Chondrocyte (in vitro differentiated cells): ENCODE measurements at places on chromosomes 7 and 10.
A peak's percentile ranks its signal among the peaks of the same experiment; 100 is the strongest.

DNA sequence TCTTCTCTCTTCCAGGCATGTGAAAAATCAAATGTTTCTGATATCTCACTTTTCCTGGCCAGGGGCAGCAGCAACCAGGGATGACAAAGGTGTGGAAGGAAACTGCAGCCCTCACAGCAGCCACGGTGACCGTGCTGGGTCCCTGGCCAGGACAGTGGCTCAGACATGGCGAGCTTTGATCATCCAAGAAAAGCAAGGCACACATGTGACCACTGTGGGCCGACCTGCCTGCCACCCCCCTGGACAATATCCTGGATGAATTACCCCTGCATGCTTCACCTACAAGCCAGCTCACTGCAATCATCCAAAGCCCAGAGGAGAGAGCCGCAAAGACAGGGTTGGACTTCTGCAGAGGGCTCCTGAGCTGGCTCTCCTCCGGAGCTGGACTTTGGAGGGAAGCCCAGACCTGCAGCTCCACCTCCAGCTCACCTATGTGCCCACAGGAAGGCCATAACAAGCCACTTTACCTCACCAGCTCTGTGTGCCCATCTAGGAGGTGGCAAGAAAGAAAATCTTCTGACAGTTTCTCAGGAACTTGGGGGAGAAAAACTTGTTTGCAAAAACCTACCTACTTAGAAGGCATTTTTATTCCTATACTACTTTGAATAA, 2.7 kb downstream of the CHST15 start:
- DNase-seq = no peak

- no peak for DNase-seq
These were observed 34.2 kb upstream of the LAMB1 start for GRCh38 chr7:108037140-108037539.

GRCh38 chr7:144459635-144460034, 56.1 kb upstream of the NOBOX start:
- DNase-seq = no peak

GRCh38 chr10:42958142-42958868, 118.6 kb upstream of the RET start:
- DNase-seq = peak; percentile 20

- no peak for DNase-seq
These were observed 350.3 kb downstream of the GPAM start for GRCh38 chr10:111833251-111833650.

DNA sequence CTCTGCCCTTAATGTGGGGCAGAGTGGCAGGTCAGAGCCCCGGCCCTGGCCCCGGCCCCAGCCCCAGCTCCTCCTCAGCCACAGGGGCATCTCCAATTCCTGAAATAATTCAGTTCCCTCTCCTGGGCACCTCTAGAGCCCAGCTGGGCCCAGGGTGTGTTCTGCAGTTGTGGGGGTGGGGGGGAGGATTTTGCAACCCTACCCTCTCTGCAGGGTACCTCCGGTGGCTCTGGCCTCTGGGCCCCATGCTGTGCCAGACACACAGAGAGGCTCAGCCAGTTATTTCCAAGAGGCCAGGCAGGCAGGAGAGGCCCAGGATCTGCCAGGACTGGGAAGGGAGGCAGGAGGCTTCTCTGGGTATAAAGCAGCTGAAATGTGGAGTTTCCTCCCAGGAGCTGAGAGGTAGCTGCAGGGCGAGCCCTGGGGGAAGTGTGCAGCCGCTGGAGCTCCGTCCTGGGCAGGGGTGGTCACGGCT, 47.9 kb downstream of the PWWP2B start:
- no peak for DNase-seq

- DNase-seq = no peak
These were observed 76.9 kb downstream of the PRKCQ start for GRCh38 chr10:6503171-6503570.

DNA sequence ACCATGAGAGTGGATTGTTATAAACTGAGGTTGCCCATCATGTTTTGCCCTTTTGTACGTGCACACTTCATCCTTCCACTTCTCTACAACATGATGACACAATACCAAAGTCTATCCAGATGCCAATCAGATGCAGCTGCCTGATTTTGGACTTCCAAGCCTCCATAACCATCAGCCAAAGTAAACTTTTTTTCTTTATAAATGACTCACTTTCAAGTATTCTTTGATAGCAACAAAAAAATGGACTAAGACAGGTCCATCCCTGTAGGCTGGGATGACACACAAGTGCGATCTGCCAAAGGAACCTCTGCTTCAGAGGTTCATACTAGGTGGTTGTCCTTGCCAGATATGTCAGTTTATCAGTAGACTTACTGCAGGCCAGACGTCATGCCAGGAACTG, 320.2 kb upstream of the FZD1 start:
- DNase-seq = no peak

DNA sequence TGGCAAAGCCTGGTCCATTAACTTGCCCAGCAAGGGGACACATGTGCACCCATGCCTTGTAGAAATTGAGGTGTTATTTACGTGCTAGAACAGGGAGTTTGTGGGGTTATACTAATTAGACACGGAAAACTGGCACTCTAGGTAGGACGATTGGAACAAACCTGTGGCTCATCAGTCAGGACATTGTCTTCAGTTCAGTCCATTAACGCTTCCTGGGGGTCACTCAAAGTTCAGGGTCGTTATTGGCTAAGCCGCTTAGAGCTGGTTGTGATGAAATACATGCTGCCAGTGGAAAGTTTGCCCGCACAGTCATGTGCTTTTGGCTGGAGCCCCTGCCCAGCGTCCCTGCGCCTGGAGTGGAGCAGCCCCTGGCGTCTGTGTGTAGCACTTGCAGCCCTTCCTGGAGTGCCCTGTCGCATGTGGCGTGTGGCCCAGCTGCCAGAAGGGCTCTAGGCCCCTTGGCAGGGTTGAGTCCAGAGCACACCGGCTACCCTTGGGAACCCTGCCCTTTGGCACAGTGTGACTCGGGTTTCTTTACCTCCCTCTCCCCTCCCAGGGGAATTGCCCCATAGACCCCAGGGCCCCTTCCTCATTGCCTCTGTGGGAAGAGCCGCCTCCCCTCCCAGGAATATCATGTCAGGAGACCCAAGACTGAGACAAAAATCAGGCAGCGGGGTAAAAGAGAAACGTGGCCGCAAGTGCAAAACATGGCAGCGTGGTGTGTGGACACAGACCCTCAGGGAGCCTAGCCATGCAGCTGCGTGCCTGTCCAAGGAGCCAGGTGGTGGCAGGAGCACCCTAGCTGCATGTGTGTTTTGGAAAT, 9.8 kb downstream of the ZNF775 start:
- no peak for DNase-seq

- no peak for DNase-seq
These were observed 46.0 kb downstream of the MKI67 start for GRCh38 chr10:128080231-128080630.

GRCh38 chr7:43469051-43469450, 113.9 kb upstream of the STK17A start:
- DNase-seq = no peak

GRCh38 chr7:108140671-108141070, 10.5 kb upstream of the LAMB4 start:
- DNase-seq = no peak

DNA sequence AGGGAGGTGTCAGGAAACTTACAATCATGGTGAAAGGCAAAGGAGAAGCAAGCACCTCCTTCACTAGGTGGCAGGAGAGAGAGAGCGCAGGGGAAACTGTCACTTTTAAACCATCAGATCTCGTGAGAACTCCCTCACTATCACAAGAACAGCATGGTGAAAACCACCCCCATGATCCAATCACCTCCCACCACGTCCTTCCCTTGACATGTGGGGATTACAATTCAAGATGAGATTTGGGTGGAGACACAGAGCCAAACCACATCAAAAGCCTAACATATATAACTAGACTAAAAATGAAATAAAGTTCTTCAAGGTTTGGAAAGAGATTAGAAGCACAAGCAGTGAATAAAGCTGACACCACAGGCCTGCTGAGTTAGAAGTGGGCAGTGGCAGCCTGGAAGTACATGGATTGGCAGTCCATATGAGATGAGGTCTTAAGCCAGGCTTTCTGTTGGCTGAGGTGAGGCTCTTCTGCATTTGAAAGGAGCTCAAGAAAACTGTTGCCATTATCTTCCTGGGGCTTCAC, 96.4 kb upstream of the MDFIC start:
- DNase-seq = no peak

GRCh38 chr7:73623798-73624668, at the start of gene MLXIPL:
Gene MLXIPL (minus strand): TSS chr7:73624522. CDS start chr7:73624492, 30 bp downstream.
- DNase-seq = no peak

- DNase-seq = no peak
These were observed 5.5 kb downstream of the HKDC1 start for GRCh38 chr10:69225681-69226080.

- DNase-seq = no peak
These were observed 127.0 kb downstream of the VPS41 start for GRCh38 chr7:38781991-38782390.

GRCh38 chr7:26292768-26293560, 1.3 kb downstream of the SNX10 start:
- no peak for DNase-seq

DNA sequence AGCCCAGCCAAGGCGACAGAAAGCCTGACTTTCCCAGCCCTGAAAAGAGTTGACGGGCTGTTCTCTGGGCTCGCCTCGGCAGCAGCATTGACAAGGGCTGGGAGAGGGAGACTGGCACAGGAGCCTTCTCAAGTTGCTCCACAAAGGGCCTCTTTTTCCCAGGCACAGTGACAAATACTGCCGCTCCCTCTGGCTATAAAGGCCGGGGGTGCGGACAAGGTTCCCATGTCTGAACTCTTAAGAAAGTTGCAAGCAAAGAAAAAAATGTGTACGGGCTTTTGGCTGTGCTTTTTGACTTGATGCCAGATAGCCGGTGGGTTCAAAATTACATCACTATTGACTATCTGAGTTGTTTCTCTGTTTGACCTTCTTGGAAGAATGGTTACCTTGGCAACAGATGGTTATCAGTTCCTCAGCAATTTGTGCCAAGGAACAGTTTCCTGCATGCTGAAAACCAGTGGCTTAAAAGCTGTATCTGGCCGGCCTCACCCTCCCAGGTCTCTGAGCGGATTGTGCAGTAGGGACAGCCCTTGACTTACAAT, 115.9 kb upstream of the EEPD1 start:
- no peak for DNase-seq

DNA sequence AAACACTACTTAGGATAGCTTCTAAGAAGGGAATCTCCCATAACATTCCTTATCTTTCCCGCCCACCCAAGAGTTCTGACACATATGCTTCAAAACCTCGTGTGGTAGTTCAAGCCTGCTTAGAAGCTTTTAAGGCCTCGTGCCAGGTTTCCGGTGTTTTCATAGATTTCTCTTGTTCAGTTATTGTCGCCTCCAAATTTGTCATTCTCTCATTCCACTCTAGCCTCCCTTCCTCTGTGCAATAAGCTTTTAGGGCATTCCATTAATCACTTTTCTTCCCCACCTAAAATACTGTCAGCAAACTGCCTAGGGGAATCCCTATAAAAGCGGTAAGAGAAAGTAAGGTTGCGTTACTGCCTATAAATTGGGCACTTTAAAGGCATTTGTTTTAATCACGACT, 718 bp upstream of the BPGM start:
- DNase-seq = no peak

- DNase-seq = no peak
These were observed 99.6 kb downstream of the GLI3 start for GRCh38 chr7:42137431-42137830.

GRCh38 chr10:62037890-62038608, 136.6 kb downstream of the ARID5B start:
- DNase-seq = no peak

DNA sequence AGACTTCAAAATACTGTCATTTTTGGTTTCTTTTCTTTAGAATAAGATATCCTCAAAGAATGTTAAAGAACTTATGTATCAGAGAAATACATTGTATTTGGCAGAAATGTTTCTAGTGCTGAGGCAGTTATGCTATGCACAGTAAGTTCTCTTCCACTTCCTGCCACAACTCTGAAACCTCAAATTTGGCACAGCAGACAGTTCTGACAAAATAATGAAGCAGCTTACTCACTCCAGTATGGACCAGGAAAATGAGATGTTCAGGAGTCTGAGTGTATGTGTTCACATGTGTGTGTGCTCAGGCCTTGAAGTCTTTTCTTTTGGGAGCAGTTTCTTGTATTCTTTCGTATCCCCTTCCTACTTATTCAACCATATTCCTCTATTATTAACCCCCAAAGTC, 197.0 kb upstream of the AGK start:
- DNase-seq = no peak

- DNase-seq = no peak
These were observed 371.0 kb downstream of the DPP6 start for GRCh38 chr7:154423231-154423630.

GRCh38 chr10:129187331-129187730, 279.7 kb upstream of the MGMT start:
- no peak for DNase-seq

GRCh38 chr10:17113889-17114540, 15.6 kb downstream of the CUBN start:
- no peak for DNase-seq

GRCh38 chr10:101047268-101047667, 14.5 kb upstream of the KAZALD1 start:
- no peak for DNase-seq

DNA sequence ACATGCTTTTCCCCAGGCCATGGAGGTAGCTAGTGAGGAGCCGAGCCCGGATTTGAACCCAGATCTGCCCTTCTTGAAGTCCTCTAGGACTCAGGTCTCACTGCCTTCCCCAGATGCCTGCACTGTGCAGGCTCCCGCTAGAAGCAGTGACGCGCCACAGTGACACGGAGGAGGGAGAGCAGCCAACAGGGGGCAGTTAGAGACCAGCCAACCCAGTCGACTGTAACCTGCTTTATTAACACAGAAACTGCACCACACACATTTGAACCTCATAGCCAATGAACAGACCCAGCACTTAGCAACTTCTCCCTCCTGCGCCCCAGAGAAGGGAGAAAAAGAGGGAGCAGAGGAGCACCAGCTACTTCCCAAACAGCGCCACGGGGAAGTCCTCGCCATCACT, 27.4 kb downstream of the PILRA start:
- DNase-seq = no peak

- no peak for DNase-seq
These were observed 483.1 kb upstream of the NRP1 start for GRCh38 chr10:33817605-33818004.

- DNase-seq = no peak
These were observed 136.2 kb upstream of the CTBP2 start for GRCh38 chr10:125296598-125296997.

- DNase-seq = no peak
These were observed 818.3 kb downstream of the MAGI2 start for GRCh38 chr7:78635026-78635793.

- no peak for DNase-seq
These were observed 430.2 kb upstream of the VSTM2A start for GRCh38 chr7:54111814-54112511.

DNA sequence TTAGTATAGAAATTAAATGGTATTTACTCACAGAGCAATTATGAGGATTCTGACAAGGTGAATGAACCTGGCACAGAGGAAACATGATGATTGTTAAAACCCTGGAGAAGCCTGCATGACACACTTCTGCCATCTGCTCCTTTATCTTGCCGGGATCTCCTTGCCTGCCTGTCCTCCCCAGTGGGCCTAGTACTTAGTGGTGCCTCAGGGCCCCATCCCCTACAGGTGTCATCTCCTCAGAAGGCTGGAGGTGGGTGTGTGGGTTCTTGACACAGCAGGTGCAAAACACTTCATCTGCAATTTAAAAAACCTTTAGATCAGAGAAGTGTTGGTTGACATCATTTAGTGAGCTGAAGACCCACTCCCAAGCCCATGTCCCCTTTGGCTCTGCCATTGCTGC, 261.2 kb downstream of the ADRA2A start:
- DNase-seq = no peak

GRCh38 chr7:945147-945555, 9.3 kb downstream of the ADAP1 start:
- DNase-seq = peak; percentile 66
